Activated gamma-delta T cell (primary cell): ENCODE measurements at places on chromosomes 12 and 14.

- no peak for DNase-seq
These were observed 42.1 kb upstream of the MEG3 start for GRCh38 chr14:100783630-100784370.

GRCh38 chr14:84041421-84041820 is 1488.5 kb upstream of the FLRT2 start:
- no peak for DNase-seq

GRCh38 chr12:89975574-89975973 is 266.9 kb upstream of the ATP2B1 start:
- DNase-seq = no peak

- no peak for DNase-seq
These were observed 34.1 kb downstream of the SCFD1 start for GRCh38 chr14:30656190-30656632.

DNA sequence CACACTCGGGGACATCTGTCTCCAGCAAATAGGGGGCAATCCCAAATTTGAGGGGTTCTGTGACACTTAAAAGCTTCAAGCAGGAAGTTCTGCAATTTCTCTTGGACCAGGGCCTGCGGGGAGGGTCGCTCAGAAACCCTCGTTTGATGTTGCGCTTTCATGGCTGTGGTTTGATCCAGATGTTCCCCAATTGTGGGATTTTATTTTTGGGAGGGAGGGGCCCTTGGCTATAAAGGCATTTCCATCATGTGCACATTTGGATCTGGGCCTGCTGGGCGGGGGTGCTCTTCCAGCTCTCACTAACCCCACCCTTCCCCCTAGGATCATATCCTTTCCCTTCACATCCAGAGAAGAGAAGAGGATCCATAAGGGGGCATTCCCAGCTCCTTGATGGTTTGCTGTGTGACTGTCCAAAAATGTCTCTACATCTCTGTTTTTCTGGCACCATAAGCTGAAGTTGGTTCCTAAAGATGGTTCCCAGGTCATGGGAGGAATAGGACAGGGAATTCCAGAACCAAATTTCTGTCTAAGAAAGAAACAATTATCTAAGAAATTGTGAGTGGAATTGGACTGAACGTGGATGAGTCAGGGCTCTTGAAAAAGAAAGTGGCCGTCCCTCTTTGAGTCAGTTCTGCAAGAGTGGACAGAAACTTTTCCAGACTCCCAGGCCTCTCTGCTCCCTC is 47.2 kb downstream of the SMUG1 start:
- no peak for DNase-seq

GRCh38 chr14:21106498-21107282 is 5.8 kb downstream of the TMEM253 start:
- peak; percentile 20 for DNase-seq

DNA sequence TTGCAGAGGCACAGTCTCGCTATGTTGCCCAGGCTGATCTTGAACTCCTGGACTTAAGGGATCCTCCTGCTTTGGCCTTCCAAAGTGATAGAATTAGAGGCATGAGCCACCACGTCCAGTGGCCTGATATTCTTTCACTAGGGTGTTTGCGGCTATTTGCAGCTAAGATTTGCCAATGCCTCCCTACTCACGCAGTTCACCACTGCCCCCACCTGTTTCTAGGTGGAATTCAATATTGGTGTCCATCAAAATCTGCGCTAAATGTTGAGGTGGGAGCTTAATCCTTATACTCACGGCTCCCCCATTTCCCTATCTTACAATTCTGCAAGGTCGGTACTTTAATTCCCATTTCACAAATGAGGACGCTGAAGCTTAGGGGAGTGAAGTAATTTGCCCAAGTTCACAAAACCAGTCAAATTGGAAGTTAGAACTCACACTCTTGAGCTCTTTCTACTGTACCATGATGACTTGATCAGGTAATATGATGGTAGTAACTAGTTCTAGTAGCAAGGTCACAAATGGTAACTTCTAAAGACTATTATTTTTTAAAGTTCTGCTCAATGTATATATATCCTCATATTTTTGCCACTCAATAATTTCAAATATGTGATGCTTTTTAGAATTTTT is 22.1 kb upstream of the LRRC9 start:
- no peak for DNase-seq

DNA sequence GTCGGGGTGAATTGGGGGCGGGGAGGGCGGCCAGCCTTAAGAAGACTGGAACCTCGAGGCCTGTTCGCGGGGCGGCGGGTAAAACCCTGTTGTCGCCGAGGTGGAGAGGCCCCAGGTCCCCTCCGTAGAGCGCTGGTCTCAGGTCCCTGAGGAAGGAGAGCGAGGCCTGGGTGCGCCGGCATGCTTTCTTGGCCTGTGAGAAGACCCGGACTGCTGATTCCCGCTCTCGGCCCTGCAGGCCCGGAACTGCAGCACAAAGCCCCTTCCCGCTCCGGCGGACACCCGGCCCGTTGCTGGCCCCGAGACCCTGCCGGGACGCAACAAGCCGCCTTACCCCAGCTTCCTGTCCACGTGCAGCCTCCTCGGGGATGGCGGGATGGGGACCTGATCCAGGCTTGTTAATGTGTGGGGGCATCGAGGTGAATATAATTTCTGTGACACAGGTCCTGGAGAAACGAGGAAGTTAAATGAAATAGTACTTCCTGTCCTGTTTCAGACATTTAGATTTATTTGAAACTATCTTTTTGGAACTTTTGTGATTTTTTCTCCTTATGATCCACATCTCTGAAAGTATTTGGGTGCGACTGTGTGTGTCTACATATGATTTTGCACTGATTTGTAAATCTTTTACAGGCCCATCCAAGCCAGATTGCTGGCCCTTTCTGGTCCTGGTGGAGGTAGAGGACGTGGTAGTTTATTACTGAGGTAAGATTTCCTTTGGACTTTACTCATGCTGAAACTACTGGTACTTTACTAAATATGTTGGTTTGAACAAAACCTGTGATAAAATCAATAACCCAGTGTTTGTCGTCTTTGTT is 600 bp downstream of the PNN start:
- peak; percentile 34 for DNase-seq

- no peak for DNase-seq
These were observed 23.9 kb downstream of the PLEKHA5 start for GRCh38 chr12:19153396-19153795.
